ENCODE measurements at places on chromosomes 1 and 21.

GRCh38 chr1:165738794-165739193, 29.9 kb downstream of the TMCO1 start:
- no peak for DNase-seq

DNA sequence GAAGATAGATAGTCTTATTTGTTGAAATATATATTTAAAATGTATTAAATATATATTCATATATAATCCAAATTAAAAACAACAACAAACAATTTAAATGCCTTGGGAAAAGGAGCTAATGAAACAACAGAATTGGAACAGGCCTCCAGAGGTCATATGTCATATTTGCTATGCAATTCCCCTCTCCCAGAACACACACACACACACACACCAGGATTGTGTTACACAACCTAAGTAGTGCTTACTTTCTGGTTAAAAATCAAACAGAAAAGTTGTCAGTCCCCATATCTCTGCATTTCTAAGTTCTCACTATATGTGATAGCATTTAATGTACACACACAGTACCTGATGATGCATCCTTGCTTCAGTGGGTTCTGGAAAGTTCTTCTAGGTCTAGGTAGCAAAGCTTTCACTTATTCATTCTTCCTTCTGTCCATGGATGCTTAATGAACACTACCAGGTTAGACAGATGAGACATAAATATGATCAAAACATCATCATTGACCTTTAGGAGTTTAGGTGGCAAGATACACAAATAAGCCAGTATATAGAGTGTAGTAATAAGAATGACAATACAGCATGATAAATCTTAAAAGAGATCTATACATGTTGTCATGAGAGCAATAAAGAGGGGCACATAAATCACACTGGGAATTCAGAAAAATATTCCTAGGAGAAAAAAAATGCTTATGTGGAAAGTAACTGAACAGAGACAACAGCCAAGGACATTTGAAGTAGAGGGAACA, 662.8 kb downstream of the PTPRC start:
- DNase-seq = no peak

DNA sequence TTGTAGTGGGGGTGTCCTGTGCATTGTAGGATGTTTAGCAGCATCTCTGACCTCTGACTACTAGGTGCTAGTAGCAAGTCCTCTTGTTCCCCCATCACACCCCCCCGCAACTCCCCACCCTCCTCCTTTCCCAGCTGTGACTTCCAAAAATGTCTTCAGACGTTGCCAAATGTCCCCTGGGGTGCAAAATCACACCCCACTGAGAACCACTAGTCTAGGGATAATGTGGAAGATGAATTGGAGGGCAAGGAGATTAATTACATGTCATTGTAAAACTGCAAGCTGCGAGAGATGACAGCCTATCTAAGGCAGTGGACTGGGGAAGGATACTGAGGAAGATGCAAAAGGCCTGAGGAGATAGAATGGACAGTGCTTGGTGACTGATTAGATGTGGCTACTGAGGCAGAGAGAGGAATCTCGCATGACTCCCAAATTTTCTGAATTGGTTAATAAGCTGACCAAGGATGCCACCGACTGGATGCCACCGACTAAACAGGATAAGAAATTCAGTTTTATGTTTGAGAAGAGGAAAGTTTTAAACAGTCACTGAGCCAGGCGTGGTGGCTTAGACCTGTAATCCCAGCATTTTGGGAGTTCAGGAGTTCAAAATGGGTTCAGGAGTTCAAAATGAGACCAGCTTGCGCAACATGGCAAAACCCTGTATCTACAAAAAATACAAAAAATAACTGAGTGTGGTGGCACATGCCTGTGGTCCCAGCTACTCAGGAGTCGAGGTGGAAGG, 3.1 kb upstream of the JAK1 start:
- no peak for DNase-seq

GRCh38 chr21:37936010-37936785, 19.9 kb upstream of the KCNJ6 start:
- no peak for DNase-seq

- no peak for DNase-seq
Measured at GRCh38 chr21:26041431-26042180, 129.0 kb downstream of the APP start.

- no peak for DNase-seq
Measured at GRCh38 chr1:85984636-85985035, 171.9 kb downstream of the COL24A1 start.

GRCh38 chr1:48817505-48818114, 40.9 kb upstream of the BEND5 start:
- DNase-seq = peak; percentile 63

DNA sequence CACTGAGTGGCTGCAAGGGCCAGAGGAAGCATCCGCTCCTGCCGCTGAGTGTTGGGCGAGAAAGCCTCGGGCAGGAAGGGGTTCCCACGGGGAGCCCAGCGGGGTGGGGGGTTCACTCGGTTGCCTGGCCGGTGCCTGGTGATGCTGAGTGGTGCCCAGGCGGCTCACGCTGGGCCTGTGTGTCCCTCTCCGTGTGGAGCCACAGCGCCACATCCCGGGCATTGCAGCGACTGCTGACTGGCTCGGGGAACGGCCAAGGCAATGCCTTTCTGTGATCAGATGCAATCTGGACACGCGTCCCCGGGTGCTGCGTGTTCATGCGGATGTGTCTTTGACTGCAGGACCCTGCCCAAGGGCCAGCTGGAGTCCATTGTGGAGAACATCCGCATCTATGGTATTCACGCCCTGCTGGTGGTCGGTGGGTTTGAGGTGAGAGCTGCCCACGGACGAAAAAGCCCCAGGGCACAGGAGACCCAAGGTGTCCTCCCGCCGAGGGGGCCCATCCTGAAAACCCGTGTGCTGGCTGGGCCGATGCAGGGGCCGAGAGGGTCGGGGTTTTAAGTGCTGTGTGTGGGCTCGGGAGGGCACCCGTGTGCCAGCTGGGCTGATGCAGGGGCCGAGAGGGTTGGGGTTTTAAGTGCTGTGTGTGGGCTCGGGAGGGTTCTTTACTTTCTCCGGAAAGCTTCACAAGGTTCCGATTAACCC, 16.4 kb downstream of the CFAP410 start:
- no peak for DNase-seq

DNA sequence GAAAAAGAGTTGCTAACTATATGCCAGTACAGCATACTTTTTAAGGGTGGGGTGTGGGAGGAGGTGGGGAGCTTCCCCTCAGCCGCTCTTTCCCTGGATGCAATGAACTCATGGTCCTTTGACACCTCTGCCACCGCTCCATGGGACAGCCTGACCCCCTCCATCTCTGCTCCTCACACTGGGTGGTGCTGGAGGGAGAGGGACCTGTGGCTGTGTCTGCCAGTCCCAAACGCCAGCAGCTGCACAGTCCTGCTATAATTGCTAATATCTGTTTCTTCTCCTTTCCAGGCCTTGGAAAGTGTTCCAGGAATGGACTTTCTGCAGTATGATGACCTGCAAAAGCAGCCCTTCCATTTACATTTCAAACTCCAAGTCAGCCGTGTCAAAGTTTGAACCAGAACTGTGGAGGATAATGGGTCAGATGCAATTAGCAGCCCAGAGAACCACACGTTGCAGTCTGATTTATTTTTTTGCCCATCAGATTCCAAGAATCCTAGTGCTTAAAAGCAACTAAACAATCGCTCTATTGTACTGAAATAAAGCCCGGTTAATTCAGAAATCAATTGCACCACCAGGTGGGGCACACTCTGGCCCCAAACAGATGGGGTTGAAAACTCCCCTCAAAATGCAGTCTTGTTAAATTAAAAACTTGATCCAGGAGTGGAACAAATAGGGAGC, 160.7 kb upstream of the LMO4 start:
- DNase-seq = no peak

DNA sequence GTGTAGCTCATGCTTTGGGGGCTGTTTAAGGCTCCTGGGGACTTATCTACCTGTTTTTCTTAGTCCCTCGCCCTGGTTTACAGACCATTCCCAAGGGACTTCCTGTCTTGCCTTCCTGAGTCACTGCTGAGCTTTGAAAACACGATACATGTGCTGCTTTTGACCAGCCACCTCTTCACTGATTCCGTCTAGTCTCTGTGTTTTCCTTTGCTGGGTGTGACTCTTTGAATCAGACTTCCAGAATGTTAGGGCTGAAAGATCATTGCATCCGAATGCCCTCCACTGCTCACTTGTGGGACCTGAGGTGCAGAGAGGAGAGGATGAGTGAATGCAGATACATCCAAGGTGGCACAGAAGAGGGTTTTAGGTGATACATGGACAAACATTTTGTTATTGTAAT, 35.4 kb upstream of the CITED4 start:
- DNase-seq = no peak

- DNase-seq = no peak
Measured at GRCh38 chr1:246631426-246631825, 65.2 kb downstream of the CNST start.

- no peak for DNase-seq
Measured at GRCh38 chr1:216807696-216808095, 84.5 kb upstream of the ESRRG start.

GRCh38 chr1:53365437-53366063, 37.7 kb upstream of the LRP8 start:
- DNase-seq = peak; percentile 64

DNA sequence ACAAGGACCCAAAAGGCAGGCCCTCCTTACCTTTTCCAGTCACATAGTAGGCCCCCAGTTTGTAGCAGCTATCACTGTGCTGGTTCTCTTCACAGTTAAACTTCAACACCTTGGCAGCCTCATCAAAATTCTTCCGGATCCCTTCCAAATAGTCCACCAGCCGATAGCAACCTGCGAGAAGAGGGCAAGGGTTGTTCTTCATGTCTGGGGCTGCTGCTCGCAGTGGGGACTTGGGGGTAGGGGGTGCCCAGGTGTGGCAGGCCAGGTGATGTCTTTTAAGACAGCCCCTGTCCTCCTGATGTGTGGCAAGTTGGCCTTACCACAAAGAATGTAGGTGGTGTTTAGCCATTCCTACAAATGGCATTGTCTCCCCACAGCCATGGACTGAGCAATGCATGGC, 5.5 kb downstream of the COA7 start:
- no peak for DNase-seq

GRCh38 chr1:109131800-109132199, 17.9 kb downstream of the ELAPOR1 start:
- DNase-seq = no peak

DNA sequence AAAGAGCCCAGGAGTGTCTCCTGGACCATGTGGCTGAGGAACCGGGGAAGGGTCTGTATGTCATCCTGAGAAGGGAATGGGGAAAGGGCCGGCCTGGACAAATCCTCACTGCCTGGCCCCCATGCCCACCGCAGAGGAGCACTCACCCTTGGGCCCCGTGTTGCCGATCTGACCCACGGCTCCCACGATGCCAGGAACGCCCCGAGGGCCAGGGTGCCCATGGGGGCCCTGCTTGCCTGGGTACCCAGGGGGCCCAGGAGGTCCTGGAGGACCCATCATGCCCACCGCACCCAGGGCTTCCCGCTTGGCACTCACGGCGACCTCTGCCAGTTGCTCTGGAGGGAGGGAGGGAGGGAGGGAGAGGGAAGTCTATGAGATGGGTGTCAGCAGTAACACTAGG, 14.6 kb downstream of the COL9A2 start:
- no peak for DNase-seq

DNA sequence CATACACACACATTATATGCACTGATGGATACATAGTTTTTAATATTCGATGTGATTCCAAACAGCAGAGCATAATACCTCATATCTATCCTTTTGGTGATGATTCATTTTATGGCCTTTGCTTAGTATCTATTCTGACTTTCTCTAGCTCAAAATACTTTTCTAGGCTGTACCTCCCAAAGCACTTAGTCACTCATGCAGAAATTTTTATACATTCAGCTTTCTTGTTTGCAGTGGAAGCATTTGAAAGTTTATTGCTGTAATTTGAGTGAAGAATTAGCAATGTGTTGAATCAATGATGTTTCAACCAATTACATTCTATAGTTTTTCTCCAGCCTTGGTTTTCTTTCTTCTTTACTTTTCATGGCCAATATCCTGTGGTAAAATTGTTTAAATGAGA, 66.7 kb downstream of the LBR start:
- no peak for DNase-seq

- no peak for DNase-seq
Measured at GRCh38 chr1:205950280-205950679, 7.0 kb upstream of the SLC26A9 start.

DNA sequence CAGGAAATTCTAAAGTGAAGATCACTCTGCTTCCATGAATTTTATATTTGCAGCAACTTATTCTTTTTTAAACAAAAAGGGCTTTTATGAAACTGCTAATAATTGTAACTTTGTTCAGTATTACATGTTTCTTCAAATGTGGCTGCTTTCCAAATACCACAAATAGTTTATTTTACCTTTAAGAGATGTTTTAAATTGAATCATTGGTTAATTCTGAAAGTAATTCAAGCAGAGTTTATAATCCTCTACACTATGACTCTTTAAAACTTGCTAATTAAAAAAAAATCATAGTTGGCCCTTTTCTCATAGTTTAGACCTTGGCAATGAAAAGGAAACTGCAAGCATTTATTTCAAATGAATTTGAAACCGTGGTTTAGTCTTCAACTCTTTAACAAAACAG, 59.6 kb downstream of the SDCCAG8 start:
- no peak for DNase-seq

GRCh38 chr1:225990705-225991464, 8.3 kb downstream of the SDE2 start:
- DNase-seq = no peak

DNA sequence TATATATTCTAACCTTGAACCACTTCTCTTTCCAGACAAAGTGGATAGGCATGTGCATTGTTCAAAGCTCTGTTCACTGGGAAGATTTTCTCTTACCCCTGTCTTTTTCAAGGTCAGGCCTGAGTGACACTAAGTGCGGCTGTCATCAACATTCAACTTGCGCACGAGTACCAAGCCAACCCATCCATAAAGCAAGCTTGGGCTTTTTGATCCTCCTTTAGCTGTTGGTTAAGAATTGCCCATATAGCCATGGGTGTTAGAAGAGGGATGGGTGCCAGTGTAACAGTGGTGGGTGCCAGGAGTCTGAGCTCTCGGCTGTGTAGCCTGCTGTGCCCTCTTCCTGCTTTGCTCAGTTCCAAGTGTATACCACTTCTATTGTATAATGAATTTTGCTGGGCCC, 136.1 kb downstream of the GLUL start:
- DNase-seq = no peak

GRCh38 chr1:228037401-228038386, 30.9 kb downstream of the WNT3A start:
- no peak for DNase-seq

DNA sequence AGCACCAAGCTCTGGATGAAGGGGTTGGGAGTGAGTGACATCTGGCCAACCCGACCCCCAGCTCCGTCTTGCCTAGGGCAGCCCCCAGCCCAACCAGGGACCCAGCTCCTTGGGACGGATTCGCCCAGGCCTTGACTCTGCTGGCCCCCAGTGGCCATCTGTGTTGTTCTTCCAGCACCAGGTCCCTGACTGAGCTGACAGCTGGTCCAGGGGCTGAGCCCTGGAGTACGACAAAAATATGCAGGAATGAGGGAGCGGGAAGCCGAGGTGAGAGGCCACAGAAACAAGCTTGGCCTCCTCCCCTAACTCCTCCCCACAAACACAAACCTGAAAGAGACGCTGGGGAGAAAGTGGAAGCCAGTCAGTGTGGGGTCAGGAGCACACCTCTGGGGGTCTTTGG, 55.0 kb upstream of the PAX7 start:
- DNase-seq = peak; percentile 79

GRCh38 chr1:87791931-87792740, 463.5 kb downstream of the LMO4 start:
- no peak for DNase-seq
